ENCODE measurements at places on chromosomes 2 and 18.

DNA sequence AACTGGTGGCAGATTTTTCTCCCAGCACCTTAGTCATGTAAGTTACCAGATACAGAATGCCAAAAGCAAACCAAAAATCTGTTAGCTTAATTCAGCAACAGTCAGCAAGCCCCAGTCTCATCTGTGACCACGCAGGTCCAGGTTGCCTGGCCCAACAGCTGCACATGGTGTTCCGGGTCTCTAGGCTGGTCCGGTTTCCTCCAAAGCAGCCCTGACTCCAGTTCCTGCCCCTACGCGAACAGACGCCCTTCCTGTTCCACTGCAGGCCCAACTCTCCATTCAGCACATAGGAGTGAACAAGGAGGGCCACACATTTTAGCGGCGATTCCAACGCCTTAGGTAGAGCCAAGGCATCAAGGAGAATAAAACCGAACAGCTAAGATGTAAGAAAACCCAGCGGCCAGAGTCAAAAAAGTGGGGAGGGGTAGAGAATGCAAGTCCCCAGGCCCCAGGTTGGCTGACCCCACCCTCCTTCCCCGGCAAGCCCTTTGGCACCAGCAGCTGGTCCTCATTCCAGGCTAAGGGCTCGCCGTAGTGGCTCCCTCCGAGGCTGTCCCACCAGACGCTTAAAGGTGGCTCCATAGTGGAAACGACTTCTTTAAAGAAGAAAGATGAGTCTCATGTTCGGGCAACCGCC lies 1.5 kb downstream of the STK25 start:
- no peak for DNase-seq

GRCh38 chr2:226211439-226211838 lies 588.2 kb downstream of the IRS1 start:
- DNase-seq: peak; percentile 13

GRCh38 chr2:241888641-241889040 lies 19.1 kb downstream of the RTP5 start:
- DNase-seq: no peak

- no peak for DNase-seq
Measured at GRCh38 chr2:220696280-220696669, 875.8 kb downstream of the EPHA4 start.

DNA sequence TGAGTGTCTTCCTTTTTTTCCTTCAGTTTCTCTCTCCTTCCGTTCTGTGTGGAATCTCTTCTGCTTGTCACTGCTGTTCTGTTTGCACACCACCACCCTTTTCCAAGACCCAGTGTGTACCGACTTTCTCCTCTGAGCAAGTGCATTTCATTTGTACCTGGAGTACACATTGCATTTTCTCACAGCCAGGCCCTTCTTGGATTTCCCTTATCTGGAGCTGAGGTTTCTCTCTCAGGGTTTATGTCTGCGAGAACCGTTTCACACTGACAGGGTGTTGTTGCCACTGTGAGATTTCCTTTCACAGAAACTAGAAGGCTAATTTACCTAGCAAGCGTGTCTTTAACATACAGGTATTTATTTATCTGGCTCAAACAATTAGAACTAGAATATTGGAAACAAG lies 26.2 kb downstream of the NCOA1 start:
- no peak for DNase-seq

DNA sequence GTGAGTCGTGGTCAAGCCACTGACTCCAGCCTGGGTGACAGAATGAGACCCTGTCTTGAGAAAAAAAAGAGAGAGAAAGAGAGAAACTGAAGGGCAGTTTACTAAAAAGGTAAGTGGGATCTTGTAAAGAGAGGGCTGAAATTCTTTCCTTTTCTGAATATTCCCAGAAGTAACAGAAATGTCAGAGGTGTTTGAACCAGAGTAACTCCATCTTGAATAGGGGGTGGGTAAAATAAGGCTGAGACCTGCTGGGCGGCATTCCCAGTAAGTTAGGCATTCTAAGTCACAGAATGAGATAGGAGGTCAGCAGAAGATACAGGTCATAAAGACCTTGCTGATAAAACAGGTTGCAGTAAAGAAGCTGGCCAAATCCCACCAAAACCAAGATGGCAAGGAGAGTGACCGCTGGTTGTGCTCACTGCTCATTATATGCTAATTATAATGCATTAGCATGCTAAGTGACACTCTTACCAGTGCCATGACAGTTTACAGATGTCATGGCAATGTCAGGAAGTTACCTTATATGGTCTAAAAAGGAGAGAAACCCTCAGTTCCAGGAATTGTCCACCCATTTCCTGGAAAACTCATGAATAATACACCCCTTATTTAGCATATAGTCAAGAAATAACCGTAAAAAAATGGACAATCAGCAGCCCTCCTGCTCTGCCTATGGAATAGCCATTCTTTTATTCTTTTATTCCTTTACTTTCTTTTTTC lies 1334.3 kb upstream of the ZEB2 start:
- DNase-seq: no peak

GRCh38 chr18:7924616-7925015 lies 357.5 kb downstream of the PTPRM start:
- no peak for DNase-seq

Measured in AG20443 (cell line).